ENCODE measurements at places on chromosomes 1 and 21.

GRCh38 chr21:41833497-41834115 lies 45.5 kb downstream of the PRDM15 start:
- no peaks in the 10 kb centered on the region for H3K27me3 ChIP-seq
- no peak overlapping the region for H3K4me3 ChIP-seq
- H3K27ac ChIP-seq: no peak overlapping the region
- peaks cover 77% of the 10 kb centered on the region for H3K36me3 ChIP-seq
- H3K4me1 ChIP-seq: no peaks in the 10 kb centered on the region

DNA sequence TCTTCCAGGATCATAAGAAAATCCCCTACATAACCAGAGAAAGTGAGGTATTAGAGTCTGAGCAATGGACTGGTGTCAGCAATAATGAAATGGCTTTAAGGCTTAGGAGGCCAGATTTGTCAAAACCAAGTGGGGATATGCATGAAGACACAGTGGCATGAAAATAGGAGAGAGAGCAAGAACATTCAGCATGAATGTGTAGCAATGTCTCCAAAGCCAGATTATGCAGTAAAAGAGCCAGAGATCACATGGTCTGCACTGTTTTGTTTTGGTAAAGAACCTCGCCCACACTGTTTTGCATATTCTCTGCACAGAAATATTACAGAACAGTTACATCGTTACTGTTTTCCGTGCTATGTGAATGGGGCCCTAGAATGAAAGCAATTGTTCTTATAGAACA lies 589.4 kb downstream of the PLPP3 start:
- H3K27ac ChIP-seq: no peak overlapping the region
- no peak for DNase-seq
- H3K4me3 ChIP-seq: no peak overlapping the region

- no peak for DNase-seq
- no peaks in the 10 kb centered on the region for H3K27me3 ChIP-seq
Measured at GRCh38 chr1:237041461-237041794, 556 bp upstream of the RYR2 start.

- no peaks in the 10 kb centered on the region for H3K27me3 ChIP-seq
- H3K27ac ChIP-seq: no peak overlapping the region
- H3K4me3 ChIP-seq: no peak overlapping the region
- peak; percentile 69 for DNase-seq
Measured at GRCh38 chr1:110060034-110060661, 10.3 kb downstream of the ALX3 start.

DNA sequence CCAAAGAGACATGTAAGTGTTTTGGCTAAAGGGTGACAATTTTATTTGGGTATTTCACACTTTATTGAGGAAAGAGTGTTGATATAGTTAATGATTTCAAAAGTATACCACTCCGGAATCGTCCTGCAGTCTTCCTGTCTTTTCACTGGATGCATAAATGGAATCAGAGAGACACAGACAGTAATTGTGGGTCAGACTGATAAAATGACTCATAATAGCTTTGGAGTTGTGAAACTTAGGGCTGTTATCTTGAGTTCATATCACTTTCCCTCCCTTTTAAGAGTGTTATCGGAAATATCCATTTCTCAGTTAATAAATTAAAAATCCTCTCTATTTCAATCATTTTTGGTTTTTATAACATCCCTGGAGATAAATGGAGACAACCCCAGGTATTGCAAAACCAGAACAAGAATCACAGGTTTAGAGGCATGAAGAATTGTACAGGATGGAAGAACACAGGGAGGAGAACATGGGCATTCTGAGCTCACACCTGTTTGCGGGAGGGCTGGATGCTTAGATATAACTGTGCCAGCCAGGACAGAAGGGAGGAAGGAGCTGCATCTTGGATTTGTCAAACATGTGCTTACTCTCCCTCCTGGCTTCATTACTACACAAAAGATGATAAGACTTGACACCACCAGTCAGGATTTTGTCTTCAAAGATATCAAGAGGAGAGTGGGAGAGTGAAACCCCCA lies 185.4 kb downstream of the LMO4 start:
- no peaks in the 10 kb centered on the region for H3K36me3 ChIP-seq
- peaks cover 3% of the 10 kb centered on the region for H3K27me3 ChIP-seq

DNA sequence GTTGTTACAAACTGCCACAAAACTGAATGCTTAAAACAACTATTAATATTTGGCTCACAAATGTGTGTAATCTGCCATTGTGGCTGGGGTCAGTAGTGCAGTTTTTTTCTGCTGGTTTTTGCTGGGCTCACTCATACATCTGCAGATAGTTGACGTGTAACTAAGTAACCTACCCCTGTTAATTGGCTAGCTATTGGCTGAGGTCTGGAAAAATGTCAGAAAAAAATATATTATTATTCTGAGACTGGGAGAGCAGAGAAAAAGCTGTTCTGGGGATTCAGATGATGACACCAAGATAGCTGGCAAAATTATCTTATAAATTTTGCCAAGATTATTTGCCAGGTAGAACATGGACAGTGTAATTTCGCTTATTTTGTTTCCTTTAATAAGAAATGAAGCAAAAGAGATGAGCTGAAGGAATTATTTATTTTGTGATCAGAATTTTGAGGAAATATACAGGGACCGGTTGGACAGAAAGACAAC lies 616.1 kb upstream of the ADAMTS5 start:
- no peak overlapping the region for H3K4me3 ChIP-seq
- H3K4me1 ChIP-seq: no peaks in the 10 kb centered on the region
- DNase-seq: no peak
- no peaks in the 10 kb centered on the region for H3K27me3 ChIP-seq
- no peak overlapping the region for H3K27ac ChIP-seq

DNA sequence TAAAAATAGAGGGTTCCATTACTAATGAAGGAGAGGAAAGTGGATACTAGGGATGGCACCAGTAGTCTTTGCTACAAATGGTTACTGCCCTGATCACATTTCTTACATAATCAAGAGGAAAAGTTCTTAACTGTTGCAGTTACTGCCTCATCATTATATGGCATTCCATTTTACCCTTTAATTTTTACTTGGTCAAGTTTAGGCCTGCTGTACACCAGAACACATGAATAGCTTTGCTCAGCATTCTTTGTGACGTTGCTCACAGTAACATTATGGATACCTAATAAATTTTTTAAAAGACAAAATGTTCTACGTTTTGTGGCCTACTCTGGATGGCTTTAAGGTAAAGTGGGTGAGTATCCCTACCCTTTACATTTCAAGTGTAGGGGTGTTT lies 38.6 kb upstream of the CR1L start:
- H3K27me3 ChIP-seq: peaks cover 16% of the 10 kb centered on the region
- H3K4me1 ChIP-seq: no peaks in the 10 kb centered on the region
- no peak for DNase-seq
- H3K4me3 ChIP-seq: no peak overlapping the region

GRCh38 chr1:218809061-218809460 lies 364.6 kb upstream of the LYPLAL1 start:
- H3K27me3 ChIP-seq: no peaks in the 10 kb centered on the region
- no peaks in the 10 kb centered on the region for H3K4me1 ChIP-seq
- no peaks in the 10 kb centered on the region for H3K36me3 ChIP-seq
- no peak overlapping the region for H3K27ac ChIP-seq
- no peak overlapping the region for H3K4me3 ChIP-seq

- no peak for DNase-seq
- H3K27ac ChIP-seq: no peak overlapping the region
- no peaks in the 10 kb centered on the region for H3K36me3 ChIP-seq
Measured at GRCh38 chr1:32474954-32475353, 10.1 kb downstream of the ZBTB8B start.

DNA sequence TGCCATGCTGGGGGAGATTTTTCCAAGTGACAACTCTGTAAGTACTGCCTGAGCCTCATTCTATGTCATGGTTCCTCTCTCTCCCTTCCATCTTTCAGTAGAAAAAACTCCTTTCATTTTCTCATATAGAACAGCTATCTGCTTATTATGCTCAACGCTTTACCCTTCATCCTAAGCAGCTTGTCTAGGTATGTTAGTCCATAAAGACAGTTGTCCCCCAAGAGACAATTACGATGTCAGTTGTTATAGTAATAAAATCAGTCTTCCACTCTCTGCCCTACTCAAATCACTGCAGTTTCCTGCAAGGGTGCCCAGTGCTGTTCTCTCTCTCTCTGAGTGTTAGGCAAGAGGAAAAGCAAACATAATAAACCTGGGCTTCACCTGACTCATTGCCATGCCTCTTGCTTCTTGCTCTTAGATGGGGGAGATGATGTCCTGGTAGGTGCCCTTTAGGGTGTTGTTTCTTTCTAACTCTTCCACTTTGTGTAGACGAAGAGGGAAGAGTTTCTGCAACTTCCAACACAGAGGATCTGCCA lies 59.4 kb downstream of the PAPPA2 start:
- H3K4me1 ChIP-seq: peaks cover 50% of the 10 kb centered on the region
- DNase-seq: no peak
- H3K27ac ChIP-seq: peak overlapping the region; percentile 76
- no peak overlapping the region for H3K4me3 ChIP-seq
- no peaks in the 10 kb centered on the region for H3K27me3 ChIP-seq
- no peaks in the 10 kb centered on the region for H3K36me3 ChIP-seq

- no peaks in the 10 kb centered on the region for H3K4me1 ChIP-seq
- DNase-seq: no peak
- no peak overlapping the region for H3K4me3 ChIP-seq
- H3K36me3 ChIP-seq: no peaks in the 10 kb centered on the region
- H3K27ac ChIP-seq: no peak overlapping the region
Measured at GRCh38 chr1:63960326-63960725, 186.5 kb downstream of the ROR1 start.

GRCh38 chr1:62452951-62453350 lies 16.1 kb downstream of the USP1 start:
- H3K27me3 ChIP-seq: no peaks in the 10 kb centered on the region
- no peak for DNase-seq
- peaks cover 92% of the 10 kb centered on the region for H3K36me3 ChIP-seq

GRCh38 chr21:33264561-33264960 lies 1.6 kb upstream of the IL10RB start:
- no peak overlapping the region for H3K4me3 ChIP-seq
- peaks cover 44% of the 10 kb centered on the region for H3K36me3 ChIP-seq
- H3K4me1 ChIP-seq: peaks cover 60% of the 10 kb centered on the region
- H3K27ac ChIP-seq: no peak overlapping the region

- H3K27ac ChIP-seq: no peak overlapping the region
- no peaks in the 10 kb centered on the region for H3K27me3 ChIP-seq
- no peaks in the 10 kb centered on the region for H3K4me1 ChIP-seq
- no peak overlapping the region for H3K4me3 ChIP-seq
Measured at GRCh38 chr1:35850051-35850450, 33.0 kb upstream of the AGO1 start.

GRCh38 chr1:153553830-153554541 lies 4.9 kb upstream of the S100A3 start:
- no peak overlapping the region for H3K27ac ChIP-seq
- H3K4me1 ChIP-seq: no peaks in the 10 kb centered on the region
- H3K27me3 ChIP-seq: no peaks in the 10 kb centered on the region
- H3K4me3 ChIP-seq: no peak overlapping the region

DNA sequence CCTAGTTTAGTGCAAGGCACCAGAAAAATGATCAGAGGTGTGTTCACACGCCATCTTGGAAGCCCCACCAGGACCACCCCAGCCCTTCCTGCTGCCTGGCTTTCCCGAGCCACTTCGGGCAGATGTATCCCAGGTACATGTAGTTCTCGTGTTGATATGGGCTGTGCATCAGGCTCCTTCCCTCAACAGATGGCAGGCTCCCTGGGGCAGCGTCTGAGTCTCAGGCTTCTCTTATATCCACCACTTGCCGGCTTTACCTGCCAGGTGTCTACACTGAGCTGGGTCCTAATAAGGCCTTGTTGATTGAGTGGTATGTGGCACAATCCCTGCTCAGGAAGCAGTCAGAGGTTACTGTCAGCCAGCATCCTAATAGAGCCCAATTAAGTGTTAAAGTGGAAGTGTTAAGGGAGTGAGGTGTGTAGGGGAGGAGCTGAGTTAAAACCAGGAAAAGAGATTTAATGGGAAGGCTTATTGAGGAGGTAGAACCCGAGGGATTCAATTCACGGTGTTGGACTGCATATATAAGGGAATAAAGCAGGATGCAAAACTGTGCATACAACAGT lies 8.5 kb downstream of the GPA33 start:
- H3K27ac ChIP-seq: no peak overlapping the region
- DNase-seq: no peak
- H3K4me1 ChIP-seq: peaks cover 2% of the 10 kb centered on the region
- no peak overlapping the region for H3K4me3 ChIP-seq
- H3K27me3 ChIP-seq: no peaks in the 10 kb centered on the region

DNA sequence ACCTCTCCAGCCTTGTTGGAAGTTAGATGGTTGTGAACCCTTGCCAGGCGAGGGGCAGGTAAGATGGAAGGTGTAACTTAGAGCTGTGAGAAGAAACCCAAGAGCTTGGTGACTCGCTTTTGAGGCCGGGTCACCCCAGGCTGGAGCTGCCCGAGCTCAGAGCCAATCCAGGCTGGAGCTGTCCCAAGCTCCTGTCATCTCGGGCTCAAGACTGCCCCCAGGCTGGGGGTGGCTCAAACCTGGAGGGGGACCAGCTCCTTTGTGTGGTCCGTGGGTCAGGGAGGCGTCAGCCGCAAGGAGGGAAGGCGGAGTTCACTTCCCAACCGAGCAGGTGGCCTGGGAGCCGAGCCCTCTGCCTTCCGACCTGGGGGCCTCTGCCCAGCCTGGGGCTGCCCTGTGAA lies 2.0 kb downstream of the HUNK start:
- no peak for DNase-seq
- peaks cover 13% of the 10 kb centered on the region for H3K27me3 ChIP-seq
- H3K4me3 ChIP-seq: no peak overlapping the region
- no peaks in the 10 kb centered on the region for H3K4me1 ChIP-seq
- H3K27ac ChIP-seq: no peak overlapping the region

DNA sequence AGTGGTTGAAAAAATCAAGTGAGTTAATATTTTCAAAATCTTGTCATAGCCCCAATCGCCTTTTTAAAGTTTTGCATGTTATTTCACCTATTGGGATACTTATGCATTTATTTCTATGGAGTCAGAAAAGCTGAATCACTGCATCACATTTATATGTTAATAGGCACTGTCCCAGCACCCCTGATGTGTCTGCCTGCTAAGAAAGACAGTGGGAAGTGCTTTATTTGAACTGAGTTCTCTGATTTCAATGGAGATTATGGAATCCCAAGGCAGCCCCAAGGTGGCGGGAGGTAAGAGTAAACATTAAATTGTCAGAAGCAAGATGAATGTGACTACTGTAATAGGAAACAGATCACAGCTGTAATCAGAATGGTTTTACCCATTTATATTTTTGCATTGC lies 2225.7 kb downstream of the NCAM2 start:
- H3K4me3 ChIP-seq: no peak overlapping the region
- H3K27me3 ChIP-seq: no peaks in the 10 kb centered on the region
- H3K27ac ChIP-seq: no peak overlapping the region

- DNase-seq: no peak
- H3K27ac ChIP-seq: peak overlapping the region; percentile 42
- H3K27me3 ChIP-seq: no peaks in the 10 kb centered on the region
- peaks cover 90% of the 10 kb centered on the region for H3K36me3 ChIP-seq
- peak overlapping the region; percentile 75 for H3K4me3 ChIP-seq
- peaks cover 58% of the 10 kb centered on the region for H3K4me1 ChIP-seq
Measured at GRCh38 chr21:34883491-34884271, 165.4 kb downstream of the RUNX1 start.
